ENCODE measurements at places on chromosomes 16 and 17.

- no peak for DNase-seq
These were observed 63.8 kb downstream of the SYCE1L start for GRCh38 chr16:77262971-77263370.

- DNase-seq = no peak
These were observed 20.0 kb downstream of the ST6GALNAC1 start for GRCh38 chr17:76623271-76624146.

- DNase-seq = no peak
These were observed 587.7 kb downstream of the MAF start for GRCh38 chr16:79012671-79013434.

GRCh38 chr17:81727324-81728031 is 15.4 kb downstream of the SLC25A10 start:
- DNase-seq = no peak

DNA sequence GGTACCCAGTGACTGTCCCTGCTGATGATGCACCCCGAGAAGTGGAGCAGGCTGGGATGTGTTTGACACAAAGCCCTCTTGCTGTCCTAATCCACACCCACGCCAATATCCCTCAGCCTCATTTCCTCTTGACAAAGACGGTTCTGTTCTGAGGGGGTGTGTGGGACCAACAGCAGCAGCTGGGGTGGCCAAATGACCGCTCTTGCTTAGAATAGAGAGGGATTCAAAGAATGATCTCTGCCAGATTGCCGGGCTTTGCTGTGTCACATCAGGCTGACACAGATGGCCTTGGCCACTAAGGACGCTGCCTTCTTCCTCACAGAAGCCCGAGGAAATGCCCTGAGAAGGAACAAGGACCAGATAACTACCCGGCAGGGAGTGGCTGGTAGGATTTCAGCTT is 250.7 kb downstream of the NTN1 start:
- DNase-seq = no peak

GRCh38 chr16:65728167-65728566 is 606.3 kb upstream of the CDH11 start:
- no peak for DNase-seq

DNA sequence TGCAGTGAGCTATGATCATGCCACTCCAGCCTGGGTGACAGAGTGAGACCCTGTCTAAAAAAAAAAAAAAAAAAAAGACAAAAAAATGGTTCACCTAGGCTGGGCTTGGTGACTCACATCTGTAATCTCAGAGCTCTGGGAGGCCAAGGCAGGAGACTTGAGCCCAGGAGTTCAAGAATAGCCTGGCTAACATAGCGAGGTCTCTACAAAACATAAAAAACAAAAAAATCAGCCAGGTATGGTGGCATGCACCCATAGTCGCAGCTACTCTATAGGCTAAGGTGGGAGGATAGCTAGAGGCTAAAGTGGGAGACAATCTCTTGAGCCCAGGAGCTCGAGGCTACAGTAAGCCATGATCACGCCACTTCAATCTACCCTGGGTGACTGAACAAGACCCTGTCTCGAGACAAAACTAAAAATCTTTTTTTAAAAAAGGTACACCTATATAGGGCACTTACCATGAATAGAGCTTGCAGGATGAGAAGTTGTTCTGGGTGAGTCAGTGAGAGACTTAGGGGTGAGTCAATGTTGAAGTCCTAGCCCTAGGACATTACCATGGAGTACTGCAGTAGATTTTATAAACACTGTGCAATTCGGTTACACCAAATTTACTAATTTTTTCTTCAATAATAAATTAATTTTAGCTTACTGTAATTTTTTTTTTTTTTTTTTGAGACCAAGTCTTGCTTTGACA is 19.0 kb downstream of the USP32 start:
- DNase-seq = no peak

- DNase-seq = no peak
These were observed 289.6 kb upstream of the ERCC4 start for GRCh38 chr16:13630374-13630773.

GRCh38 chr17:20032636-20033035 is 23.5 kb downstream of the SPECC1 start:
- no peak for DNase-seq

GRCh38 chr17:73933871-73934270 is 269.6 kb upstream of the RPL38 start:
- no peak for DNase-seq

- DNase-seq = no peak
These were observed 18.1 kb downstream of the SDK2 start for GRCh38 chr17:73625991-73626673.

- DNase-seq = no peak
These were observed 8.7 kb downstream of the MYH3 start for GRCh38 chr17:10648381-10648780.

GRCh38 chr17:79654350-79654959 is 43.6 kb upstream of the RBFOX3 start:
- no peak for DNase-seq

DNA sequence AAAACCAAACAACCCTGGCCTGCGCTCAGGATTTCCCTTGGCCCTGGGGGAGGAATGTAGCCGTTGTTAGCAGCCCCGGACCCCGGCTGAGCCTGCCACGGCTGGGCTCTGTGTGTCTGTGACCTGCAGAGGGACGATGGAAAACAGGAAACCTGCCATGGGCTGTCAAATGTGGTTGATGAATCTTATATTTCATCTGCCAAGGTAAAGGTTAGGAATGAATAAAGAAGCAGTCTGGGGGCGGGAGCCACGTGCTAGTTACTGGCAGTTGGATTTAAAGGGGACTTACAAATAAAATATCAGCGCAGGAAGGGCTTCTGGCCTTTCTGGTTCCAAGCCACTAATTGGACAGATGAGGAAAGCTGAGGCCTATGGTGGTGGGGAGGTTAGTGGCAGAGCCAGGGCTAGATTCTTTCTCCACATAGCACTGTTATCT is at the start of gene KRT23:
KRT23 (minus strand) TSS at position 263 of the 436 bp plus-strand sequence. CDS start 1,043 bp downstream, outside the sequence.
- DNase-seq = no peak

All from cerebellar nuclear complex (tissue), 1 donor.